ENCODE measurements at places on chromosomes 12 and 14.

GRCh38 chr12:6044082-6044481 is 80.4 kb downstream of the VWF start:
- no peak for DNase-seq

GRCh38 chr12:65638324-65638723 is 186.0 kb upstream of the HMGA2 start:
- DNase-seq = no peak

DNA sequence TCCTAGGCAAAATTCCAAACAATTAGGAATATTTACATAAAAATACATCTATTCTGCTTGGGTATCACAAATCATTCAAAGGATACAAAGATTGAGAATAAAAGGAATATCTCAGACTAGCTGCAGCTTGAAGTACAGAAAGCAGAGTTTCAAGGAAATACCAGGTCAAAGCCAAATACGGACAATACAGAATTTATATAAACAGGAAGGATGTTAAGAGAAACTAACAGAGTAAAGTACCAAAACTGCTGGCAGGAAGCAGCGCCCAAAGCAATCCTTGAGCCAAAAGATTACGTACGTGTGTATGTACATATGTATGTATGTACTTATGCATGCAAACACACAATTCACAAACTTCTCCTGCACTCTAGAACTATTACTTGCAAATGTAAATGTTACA is 86.6 kb downstream of the PPP1R12A start:
- no peak for DNase-seq

- DNase-seq = no peak
These were observed 42.1 kb downstream of the MGST1 start for GRCh38 chr12:16389594-16389993.

DNA sequence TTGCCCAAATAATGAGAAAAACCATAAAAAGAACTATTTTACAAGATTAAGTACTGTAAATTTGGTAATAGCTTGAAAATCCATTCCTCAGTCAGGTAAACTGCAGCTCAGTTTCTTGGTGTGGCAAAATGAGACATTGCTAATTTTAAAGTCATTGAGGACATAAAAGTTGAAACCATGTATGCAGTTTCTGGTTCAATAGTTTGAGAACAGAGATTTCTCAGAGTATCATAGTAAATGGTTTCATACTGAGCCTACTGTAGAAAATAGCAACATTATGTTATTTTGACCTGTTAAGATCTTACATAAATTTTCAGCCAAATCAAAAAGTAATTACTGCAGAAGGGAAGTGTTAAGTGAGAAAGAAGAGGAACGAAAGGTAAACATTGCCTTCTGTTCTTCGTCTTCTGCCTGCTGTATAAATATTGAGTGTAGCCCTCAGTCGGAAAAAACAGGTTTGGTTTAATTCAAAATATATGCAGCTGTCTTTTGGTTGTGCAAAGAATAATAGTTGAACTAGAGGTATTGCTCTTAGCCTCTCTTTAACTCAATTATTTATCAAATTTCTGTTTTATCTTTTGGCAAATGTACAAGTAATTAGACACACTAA is 119.6 kb downstream of the SYNE2 start:
- no peak for DNase-seq

DNA sequence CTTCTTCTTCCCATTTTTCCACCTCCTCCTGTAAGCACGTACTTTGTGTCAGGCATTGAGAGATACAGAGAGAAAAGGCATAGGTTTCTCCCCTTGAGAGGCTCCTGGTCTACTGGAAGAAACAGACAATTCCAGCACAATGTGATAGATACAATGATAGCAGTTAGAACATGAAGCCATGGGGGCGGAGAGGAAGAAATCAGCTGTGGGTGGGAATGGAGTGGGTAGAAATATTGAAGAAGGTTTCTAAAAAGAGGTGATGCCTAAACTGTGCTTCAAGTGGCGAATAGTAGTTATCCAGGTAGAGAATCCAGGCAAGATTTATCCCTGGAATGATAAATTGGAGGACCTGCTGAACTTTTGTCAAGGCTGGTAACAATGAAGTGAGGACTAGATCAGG is 528.8 kb downstream of the NRXN3 start:
- DNase-seq = no peak

- no peak for DNase-seq
These were observed 14.3 kb upstream of the FBXL14 start for GRCh38 chr12:1608713-1609119.

GRCh38 chr14:91379579-91379932 is 38.1 kb downstream of the CCDC88C start:
- no peak for DNase-seq

DNA sequence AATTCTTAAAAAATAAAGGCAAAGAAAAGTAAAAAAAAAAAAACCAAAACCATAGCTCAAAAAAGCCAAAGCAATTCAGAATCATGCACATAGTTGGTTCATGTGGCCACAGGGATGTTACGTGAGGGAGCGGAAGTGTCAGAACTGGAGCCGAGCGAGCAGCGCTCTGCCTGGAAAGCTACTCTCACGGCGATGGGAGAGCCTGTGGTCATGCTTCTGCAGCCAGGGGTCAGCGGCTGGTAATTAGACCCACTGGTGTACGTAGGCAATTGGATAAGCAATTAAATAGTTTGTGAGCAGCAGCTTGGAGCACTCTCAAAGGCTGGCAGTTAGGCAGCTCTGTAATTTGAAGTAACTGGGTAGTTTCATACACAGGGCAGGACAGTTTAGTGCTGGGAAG is 58.1 kb downstream of the TRHDE start:
- DNase-seq = no peak

GRCh38 chr14:66900719-66901118 is 288.5 kb upstream of the GARIN2 start:
- no peak for DNase-seq

DNA sequence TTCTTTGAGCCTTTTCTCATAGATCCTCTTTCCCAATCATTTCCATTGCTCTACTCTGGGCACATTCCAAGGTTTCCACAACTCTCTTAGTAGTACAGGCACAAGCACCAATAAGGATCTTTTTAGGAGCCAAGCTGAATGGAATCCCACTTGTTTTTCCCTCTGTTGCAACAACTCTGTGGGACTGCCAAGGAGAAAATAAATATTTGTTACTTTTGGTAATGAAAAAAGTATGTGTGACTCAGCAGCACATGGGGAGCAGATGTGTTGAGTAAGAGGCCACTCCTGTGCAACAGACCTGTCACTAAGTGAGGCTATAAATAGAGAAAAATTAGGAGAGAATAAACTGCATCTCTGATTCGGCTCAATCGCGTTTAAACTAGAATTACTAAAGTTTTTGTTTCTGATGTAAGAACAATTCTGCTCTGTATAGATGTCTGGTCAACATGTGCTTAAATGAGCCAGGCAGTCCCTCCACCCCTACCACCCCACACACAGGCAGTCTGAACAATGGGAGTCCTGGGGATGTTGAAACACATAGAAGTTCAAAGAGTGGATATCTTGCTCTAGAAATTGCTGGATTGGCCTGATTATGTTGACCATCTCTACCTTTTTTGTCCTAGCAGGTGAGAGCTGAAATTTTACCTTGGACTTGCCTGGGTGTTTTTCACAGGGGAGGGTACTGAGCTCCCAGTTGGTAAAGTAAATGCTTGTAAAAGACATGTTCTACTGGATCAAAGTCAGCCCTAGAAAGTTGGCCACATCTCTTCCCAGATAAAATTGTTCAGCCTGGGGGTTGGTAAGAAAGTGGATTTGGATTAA is 244.3 kb upstream of the NOVA1 start:
- peak; percentile 47 for DNase-seq

DNA sequence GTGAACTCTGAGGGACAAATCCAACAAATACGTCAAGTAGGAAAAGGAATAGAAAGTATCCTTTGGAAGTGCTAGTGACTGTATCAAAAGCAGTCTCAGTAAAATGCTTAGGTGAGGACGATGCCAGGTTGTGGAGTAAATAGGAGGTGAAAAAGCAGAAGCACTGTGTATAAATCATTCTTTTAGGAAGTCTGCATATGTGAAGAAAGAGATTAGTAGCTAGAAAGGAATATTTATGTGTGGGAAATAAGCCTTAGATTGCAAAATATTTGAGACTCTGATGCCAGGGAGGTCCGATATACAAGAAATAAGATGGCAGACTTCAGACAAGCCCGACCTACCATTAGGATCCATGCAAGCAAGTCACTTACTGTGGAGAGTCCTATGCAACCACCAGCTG is 7.9 kb downstream of the CEP128 start:
- DNase-seq = no peak

DNA sequence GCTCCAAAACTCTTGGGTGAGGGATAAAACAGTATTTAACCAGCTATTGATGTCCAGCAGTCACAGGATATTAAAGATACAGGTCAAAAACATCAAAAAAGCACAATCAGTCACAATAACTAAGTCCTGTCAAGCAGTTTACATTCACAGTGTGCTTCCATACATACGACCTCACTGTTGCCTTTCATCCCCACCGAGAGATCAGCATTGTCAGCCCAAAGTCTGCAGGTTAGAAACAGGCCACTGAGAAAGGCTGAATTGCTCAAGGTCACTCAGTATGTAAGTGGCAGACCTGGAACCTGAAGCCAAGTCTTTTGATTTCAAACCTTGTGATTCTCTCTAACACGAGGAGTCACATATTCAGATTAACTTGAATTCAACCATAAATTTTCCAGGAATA is 124.9 kb downstream of the GXYLT1 start:
- DNase-seq = no peak

DNA sequence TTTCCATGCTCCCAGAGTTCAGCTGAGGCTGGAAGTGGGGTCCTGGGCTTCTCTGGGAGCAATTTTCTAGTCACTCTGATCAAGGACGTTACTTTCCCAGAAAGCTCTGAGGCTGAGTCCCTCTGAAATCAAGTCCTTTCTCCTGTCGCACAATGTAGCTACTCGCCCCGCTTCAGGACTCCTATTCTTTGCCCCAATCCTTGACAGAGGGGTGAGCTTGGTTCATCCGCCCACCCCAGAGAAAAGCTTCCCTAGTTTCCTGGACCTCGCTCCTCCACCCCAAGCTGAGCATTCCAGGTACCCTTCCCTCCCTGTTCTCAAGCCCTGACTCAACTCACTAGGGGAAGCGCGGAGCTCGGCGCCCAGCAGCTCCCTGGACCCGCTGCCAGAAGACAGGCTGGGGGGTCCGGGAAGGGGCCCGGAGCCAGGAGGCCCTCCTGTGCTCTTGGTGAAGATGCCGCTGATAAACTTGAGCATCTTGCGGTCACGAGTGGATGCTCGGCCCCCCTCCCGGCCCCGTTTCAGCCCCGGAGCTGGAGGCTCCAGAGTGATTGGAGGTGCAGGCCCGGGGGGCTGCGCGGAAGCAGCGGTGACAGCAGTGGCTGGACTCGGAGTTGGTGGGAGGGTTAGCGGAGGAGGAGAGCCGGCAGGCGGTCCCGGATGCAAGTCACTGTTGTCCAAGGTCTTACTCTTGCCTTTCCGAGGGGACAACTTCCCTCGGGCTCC is 1.6 kb downstream of the AGAP2 start:
- no peak for DNase-seq

DNA sequence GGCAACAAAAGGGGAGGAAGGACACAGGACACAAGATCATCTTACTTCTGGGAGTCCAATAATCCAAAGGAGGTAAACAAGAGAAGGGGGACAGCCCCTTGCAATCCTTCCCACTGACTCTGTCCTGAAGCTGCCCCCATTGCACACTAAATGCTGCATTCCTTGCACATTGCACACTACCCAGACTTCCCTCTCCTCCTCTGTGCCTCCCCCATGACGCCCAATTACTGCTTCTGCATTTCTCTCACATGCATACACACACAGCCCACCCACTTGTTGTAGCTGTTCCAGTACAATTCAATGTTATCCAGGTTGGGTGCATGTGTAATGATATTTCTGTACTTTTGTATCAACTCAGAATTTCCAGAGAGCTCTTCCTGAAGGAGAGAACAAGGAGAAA is 5.5 kb downstream of the NDRG2 start:
- DNase-seq = no peak

- DNase-seq = no peak
These were observed 93.8 kb downstream of the RFLNA start for GRCh38 chr12:124388679-124389137.

GRCh38 chr14:30440961-30441360 is 118.0 kb upstream of the G2E3 start:
- DNase-seq = no peak

DNA sequence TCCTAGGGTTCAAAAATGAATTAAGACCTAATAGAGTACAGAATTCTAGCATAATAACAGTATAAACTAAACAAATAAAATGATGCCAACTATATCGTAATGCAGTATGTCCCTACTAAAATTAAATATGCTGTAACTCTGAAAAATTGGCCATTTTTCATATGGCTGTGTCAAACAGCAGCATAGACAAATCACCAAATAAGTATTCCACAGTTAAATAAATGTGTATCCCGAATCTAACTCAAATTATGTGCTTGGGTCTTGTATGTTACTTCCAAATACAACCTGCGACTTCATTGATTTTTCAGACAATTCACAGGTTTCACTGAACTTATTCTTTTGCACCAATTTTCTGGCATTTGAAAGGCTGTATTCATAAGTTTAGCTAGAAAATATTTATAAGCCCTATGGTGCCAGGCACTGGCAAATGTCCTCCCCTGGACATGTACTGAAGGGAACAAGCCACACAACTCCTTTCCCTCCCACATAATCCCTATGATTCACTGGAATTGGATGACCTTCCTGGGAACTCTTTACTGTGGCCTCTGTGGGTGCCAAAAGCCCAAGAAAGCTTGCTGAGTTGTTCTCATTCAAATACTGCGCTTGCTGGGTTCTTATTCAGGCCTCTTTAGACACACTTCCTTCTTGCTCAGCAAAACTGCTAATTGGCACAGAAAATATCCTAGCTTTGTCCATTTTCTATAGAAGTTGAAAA is 108.8 kb downstream of the KITLG start:
- DNase-seq = no peak

DNA sequence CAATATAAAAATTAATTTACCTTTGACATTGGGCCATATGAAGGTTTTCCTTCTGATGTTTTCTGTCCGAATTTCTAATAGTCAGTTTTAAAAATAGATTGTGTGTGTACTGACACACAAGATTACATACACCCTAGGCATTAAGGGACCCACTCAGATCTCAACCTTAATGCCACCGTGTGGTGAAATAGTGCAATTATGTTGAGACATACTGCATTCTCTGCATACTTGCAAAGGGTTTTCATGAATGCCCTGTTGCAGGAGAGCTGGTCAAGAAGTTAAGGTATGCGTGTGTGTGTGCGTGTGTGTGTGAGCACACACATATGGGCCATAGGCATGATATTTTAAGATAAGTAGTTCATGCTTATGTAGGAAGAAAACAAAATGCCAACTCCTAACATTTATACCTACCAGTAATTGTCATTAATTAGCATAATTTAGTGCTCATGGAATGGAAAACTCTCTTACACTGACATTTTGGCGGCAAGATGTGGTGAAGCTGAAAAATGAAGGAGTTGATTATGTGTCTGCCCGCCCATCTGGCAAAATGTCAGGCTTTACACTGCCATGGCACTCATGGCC is 58.8 kb downstream of the PIK3C2G start:
- DNase-seq = peak; percentile 75

Data from Caco-2 (cell line).